ENCODE measurements at places on chromosomes 6 and 20.

DNA sequence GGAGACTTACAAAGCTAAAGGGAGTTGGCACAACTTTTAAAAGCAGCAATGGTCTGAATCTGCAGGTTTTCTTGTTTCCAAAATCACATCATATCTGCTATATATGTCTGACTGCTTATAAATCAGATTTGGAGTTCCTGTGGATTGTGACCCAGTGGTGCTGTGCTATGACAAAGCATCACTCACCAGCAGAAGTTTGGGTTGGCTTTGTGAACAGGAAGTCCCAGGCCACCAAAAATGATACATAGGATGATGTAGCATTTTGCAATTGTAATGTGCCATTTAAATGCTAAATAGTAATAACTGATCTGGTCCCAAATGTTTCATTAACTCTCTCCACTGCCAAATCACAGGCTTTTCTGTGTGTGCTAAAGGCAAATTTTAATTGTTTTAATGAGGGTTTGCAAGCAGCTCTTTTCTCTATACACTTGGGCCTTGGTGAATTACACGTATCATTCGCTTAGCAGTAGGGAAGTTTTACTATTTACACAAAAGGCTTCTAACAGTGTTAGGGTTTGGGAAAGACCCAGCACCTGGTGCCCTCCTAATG, 60.8 kb downstream of the SYNDIG1 start:
- no peak for DNase-seq

DNA sequence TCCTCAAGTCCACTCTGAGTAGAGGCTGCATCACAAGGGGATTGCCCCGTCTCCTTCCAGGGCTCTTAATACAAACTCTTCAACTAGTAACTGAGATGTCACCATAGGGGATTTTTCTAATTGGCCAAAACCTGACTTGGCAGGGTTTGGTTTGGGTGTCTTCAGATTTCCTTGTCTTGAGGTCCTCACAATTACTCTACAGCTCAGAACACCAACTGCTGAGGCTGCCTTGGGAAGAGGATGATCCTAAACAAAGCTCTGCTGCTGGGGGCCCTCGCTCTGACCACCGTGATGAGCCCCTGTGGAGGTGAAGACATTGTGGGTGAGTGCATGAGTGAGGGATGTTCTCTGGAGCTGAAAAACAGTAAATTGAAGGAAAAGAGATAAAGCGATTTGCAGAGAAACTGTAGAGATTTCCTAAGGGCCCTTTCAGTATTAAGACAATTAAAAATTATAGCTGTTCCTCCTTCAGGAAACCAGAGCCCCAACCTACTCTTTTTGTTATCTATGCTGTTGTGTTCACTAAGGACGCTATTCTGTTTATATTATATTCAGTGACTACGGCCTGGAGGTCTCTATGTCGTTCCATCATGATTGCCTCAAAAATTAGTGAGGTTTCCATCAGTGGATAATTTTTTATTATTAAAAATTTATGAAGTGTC, at the start of gene HLA-DQA1:
HLA-DQA1 (plus strand) TSS at position 188 of the 662 bp plus-strand sequence; CDS start at position 241, 53 bp downstream.
- DNase-seq: no peak

GRCh38 chr20:41248368-41249024, 69.0 kb downstream of the ZHX3 start:
- DNase-seq: no peak

- DNase-seq: no peak
These were observed 38.4 kb upstream of the OCSTAMP start for GRCh38 chr20:46588532-46589511.

GRCh38 chr20:42656130-42656529, 533.6 kb downstream of the PTPRT start:
- no peak for DNase-seq

- no peak for DNase-seq
These were observed 9.9 kb downstream of the SNTA1 start for GRCh38 chr20:33433465-33434234.

DNA sequence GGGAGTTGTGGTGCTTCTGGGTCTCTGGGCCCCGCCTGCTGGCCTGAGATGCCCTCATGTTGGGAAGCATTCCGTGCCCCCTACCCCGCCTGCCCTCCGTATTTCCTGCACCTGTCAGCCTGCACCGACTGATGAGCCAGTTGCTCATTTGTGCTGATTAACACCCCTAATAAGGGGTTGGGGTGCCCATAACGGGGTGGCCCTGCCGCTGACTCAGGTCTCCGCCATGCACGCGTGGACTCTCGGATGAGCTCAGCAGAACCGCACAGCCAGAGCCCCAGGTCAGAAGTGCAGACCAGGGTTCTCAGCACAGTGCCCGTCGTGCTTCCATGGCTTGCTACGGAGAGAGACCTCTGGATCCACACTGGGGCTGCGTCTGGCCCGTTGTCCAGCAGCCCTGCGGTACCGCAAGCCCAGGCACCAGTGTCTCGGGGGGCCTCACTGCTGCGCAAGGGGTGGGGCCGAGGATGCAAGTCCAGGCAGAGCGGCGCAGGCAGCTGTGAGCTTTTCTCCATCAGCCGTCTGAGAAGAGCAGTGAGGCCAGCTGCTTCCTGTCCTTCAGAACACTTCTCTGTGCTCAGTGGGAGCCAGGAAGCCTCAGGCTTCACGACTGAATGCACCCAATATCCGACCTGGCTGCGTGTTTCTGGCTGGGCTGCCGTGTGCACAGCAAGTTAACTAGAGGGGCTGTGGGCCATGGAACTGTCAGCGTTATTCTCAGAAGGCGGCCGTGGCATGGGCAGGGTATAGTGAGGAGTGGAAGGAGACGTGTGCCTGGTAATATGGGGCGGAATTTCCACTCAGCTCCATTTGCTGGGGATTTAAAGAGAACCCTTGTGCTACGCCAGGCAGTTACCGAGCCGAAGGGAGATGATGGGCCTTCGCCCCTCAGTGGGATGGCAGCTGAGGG, 18.6 kb downstream of the MTG2 start:
- DNase-seq: no peak

- no peak for DNase-seq
These were observed 12.9 kb upstream of the SLC9A8 start for GRCh38 chr20:49799698-49800097.

GRCh38 chr6:105757512-105758200, 328.5 kb upstream of the PRDM1 start:
- peak; percentile 86 for DNase-seq

DNA sequence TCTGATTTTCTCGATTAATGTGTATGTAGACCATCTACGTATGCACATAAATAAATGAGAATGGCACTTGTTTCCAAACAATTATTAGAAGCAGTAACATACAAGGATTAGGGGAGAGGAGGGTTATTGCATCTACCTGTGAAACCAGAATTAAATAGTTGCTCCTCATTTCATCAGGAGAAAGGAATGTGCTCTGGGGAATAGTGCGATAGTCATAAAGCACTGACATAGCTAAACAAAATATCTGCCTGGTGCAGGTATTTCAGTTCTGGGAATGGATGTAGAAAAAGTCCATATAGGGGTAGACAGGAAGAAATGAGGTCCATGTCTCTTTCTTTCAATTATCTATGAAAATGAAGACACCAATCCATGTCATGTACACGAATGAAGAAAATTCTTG, 1.6 kb upstream of the ID4 start:
- DNase-seq: no peak

DNA sequence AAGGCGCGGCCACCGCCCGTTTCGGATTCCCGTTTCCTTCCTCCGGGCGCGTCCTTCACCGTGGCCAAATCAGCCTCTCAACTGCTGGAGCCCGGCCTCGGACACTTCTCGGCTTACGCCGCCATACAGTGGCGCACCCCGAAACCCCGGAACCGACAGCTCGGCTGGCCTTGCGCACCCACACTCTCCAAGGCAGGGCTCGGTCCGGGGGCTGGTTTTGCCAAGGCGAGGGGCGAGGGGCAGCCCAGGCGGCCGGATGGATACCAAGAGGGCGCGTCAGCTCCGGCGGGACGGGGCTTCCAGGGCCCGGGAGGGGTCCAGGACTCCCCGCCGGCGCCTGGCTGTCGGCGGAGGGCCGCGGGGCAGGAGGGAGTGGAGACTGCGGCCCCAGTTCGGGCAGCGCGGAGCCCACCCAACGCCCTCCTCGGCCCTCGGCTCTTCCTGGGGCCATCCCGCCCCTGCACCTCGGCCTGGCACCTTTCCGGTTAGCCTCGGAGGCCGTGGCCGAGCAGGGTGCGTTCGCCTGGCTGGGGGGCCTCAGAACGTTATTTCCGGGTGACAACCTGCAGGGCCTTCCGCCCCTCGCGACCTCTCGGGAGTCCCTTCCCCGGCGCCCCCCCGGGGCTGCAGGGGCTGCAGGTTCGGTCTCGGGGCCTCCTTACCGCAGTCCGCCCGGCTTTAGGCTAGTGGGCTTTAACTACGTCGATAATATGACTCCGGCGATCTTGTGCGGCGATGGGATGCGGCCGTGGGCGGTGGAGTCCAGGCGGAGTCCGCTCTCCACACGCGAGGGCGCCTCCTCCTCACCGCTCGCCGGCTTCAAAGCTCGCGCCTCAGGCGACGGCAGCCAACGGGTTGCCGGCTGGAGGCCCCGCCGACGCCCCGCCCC, 697 bp upstream of the CEP43 start:
- DNase-seq: peak; percentile 27

DNA sequence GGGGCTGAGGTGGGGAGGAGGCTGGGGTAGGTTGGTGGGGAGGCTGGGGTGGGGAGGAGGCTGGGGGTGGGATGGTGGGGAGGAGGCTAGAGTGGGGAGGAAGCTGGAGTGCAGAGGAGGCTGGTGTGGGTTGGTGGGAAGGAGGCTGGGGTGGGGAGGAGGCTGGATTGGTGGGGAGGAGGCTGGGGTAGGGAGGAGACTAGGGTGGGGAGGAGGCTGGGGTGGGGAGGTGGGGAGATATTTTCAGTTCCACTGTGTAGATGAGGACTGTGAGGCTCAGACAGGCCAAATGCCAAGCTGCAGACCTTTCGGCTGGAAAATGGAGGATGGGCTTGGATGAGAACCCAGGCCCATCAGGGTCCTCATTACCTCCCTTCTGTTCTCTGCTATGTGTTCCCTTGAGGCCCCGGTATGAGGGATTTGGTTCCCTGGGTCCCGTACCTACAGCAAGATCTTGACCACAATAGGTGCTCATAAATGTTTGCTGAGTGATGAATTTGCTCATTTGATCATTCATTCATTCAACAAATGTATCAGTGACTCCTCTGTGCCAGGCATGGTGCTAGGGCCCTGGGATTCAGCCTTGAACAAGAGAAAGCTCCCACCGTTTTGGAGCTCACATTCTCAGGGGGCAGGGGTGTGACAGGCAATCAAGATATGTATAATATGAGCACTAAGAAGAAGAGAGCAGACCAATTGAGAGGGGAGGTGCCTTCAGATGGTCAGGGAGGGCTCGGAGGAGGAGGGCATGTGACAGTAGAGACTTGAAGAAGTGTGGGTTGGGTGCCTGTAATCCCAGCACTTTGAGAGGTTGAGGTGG, 36.1 kb upstream of the NOL4L start:
- DNase-seq: no peak

- DNase-seq: peak; percentile 3
These were observed at the start of gene PTGIS for GRCh38 chr20:49567421-49568277. Gene PTGIS, minus strand, starts transcription at chr20:49568137. Its CDS starts 21 bp downstream, at chr20:49568116.

GRCh38 chr6:50707652-50708300, 5.5 kb upstream of the TFAP2D start:
- DNase-seq: peak; percentile 85

GRCh38 chr6:113856625-113857555, at the start of gene MARCKS:
Gene MARCKS, plus strand, starts transcription at chr6:113857345. Its CDS starts 401 bp downstream, at chr6:113857746.
- DNase-seq: peak; percentile 99

DNA sequence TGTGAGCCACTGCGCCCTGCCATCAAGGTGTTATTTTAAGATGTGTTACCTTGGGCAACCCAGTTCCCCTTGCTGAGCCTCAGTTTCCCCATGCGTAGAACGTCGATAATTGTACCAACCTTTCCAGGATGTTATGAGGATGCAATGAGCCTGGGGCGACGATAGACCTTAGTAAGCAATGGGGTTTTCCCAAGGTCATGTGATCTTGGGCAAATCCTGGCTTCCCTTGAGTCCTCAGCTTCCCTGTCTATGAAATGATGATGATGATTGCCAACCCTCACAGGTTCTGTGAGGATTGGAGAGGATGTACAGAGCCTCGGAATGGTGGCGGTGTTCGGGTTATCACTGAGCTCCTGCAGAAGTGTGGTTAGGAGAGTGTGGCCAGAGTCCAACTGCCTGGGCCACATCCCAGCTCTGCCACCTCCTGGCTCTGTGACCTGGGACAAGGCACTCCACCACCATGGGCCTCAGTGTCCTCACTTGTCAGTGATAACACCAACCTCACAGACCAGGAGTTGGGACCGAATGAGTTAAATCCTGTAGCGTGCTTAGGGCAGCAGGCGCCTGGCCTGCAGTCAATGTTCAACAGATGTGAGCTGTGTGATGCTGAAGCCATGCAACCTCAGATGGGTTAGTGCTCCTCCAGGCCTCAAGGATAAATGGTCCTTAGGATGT, 23.4 kb downstream of the SIRPA start:
- DNase-seq: no peak

DNA sequence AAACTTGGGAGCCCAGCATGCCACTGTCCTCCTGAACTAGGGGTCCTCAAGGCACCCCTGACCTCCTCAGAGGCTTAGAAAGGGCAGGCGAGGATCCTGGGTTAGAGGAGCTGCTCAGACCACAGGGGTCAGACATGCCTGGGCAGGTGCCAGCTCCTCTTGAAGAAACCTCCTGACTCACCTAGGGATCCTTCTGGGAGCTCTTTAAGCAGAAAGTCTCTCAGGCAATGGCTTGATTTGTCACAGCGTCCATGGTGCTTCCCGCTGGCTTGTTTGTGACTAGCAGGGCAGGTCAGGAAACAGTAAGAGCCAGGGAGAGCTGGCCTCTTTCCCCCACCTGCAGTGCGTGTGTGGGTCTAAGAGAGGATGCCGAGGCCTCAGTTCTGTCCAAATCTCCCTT, 174.5 kb upstream of the SNX9 start:
- no peak for DNase-seq

GRCh38 chr6:134196568-134197193, 121.2 kb downstream of the SGK1 start:
- no peak for DNase-seq

DNA sequence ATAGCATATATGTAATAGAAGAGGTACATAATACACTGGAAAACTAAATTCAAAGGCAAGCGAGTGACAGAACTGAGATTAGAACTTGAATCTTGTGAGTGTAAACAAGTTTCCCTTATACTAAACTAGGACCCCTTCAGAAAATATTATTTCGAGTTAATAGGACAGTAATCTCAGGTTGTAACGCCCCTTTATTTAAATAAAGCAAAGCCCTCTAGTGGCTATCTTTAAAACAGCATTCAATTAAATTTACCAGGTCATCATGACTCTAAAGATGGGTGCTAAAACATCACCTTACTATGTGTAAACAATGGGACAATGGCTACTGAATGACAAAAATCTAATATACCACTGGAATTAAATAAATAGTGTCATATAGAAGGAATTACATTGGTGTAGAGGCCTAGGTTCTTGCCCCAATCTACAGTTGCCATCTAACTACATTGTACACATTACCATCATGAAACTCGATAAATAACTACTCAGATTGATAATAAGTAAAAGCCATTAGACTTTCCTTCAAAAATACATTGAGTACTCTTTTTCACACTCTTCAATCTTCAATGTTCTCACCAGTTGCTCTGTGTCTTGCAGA, 255.4 kb upstream of the IRAK1BP1 start:
- peak; percentile 13 for DNase-seq

GRCh38 chr6:27562027-27562410, 89.1 kb upstream of the ZNF184 start:
- DNase-seq: no peak

- DNase-seq: no peak
These were observed 135.3 kb downstream of the HFE start for GRCh38 chr6:26222571-26222970.

- DNase-seq: no peak
These were observed 121.6 kb upstream of the PMEPA1 start for GRCh38 chr20:57831326-57831992.

GRCh38 chr6:109239651-109240321, 142.5 kb downstream of the CD164 start:
- DNase-seq: no peak

GRCh38 chr6:44100088-44100550, 27.1 kb downstream of the MRPL14 start:
- no peak for DNase-seq

Data from NCI-H1105 treated with DMSO at 0.1 percent for 48 hours (cell line).